ENCODE measurements at places on chromosomes 12 and 14. TPM values are rescaled to one million over a fixed set of nuclear protein-coding genes. Genes with fewer than 3 reads are reported as not detected.

The RD3L gene
- not detected for total RNA-seq

The PCED1B gene
- 0.95 TPM for total RNA-seq

The KLRG1 gene
- 0.79 TPM for total RNA-seq

The TSHR gene
- total RNA-seq: 0.22 TPM

The SSTR1 gene
- total RNA-seq: 3.5 TPM

The SIX6 gene
- not detected for total RNA-seq

The HOXC11 gene
- not detected for total RNA-seq

The SERPINA12 gene
- total RNA-seq: not detected

- H3K4me3 ChIP-seq: no peak overlapping the region
- H3K4me1 ChIP-seq: no peaks in the 10 kb centered on the region
- H3K27me3 ChIP-seq: no peaks in the 10 kb centered on the region
- no peak for DNase-seq
Measured at GRCh38 chr12:118526255-118527095, 150.1 kb downstream of the SUDS3 start.

- no peak overlapping the region for H3K4me3 ChIP-seq
- no peaks in the 10 kb centered on the region for H3K36me3 ChIP-seq
- no peaks in the 10 kb centered on the region for H3K4me1 ChIP-seq
Measured at GRCh38 chr12:69936214-69936731, 111.2 kb downstream of the MYRFL start.

- no peaks in the 10 kb centered on the region for H3K4me1 ChIP-seq
- no peak overlapping the region for H3K4me3 ChIP-seq
- H3K36me3 ChIP-seq: no peaks in the 10 kb centered on the region
- no peak overlapping the region for H3K27ac ChIP-seq
Measured at GRCh38 chr12:65656891-65657351, 167.4 kb upstream of the HMGA2 start.

DNA sequence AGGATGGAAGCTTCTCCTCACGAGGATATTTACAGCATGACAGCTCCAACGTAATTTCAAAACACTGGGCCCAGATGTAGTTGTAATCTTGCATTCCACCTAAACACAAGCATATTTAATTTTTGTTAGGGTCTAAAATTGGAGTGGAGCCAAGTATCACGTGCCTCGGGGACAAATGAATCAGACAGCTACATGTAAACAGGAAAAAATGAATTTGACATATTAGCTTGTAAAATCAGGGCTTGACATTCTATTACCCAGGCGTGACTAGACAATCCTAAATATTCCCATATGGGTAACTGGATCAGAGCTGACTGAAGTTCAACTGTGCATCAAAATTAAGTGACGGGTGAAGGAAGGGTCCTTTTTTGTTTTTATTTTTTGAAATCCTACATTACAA is 59.0 kb downstream of the MDM2 start:
- no peak overlapping the region for H3K27ac ChIP-seq
- no peaks in the 10 kb centered on the region for H3K27me3 ChIP-seq
- no peaks in the 10 kb centered on the region for H3K4me1 ChIP-seq
- H3K4me3 ChIP-seq: no peak overlapping the region
- H3K36me3 ChIP-seq: no peaks in the 10 kb centered on the region

- DNase-seq: peak; percentile 32
- H3K4me3 ChIP-seq: no peak overlapping the region
- no peak overlapping the region for H3K27ac ChIP-seq
- H3K27me3 ChIP-seq: no peaks in the 10 kb centered on the region
- no peaks in the 10 kb centered on the region for H3K4me1 ChIP-seq
Measured at GRCh38 chr14:100582496-100583165, 4.6 kb downstream of the BEGAIN start.
